Activated T-cell treated with anti-CD3 and anti-CD28 coated beads for 48 hours (primary cell): ENCODE measurements at places on chromosomes 3 and 15.

GRCh38 chr3:57787867-57788623 is 31.9 kb downstream of the SLMAP start:
- DNase-seq = no peak

DNA sequence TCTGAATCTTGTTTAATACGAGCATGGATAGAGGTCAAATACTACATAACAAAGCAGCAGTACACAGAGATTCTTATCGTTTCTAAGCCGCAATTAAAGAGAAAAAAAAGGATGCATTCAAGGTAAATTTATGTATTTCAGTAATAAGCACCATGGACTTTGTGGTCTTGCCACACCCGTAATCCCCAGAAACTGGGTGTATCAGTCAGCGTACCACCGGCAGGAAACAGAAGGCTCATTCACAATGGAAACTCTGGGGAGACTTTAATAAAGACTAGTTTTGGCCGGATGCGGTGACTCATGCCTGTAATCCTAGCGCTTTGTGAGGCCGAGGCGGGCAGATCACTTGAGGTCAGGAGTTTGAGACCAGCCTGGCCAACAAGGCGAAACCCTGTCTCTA is 81.9 kb upstream of the ZNF280D start:
- DNase-seq = no peak

- no peak for DNase-seq
Measured at GRCh38 chr3:189842681-189843602, 211.8 kb downstream of the TP63 start.

GRCh38 chr3:168003911-168004310 is 91.8 kb downstream of the GOLIM4 start:
- DNase-seq = no peak

GRCh38 chr3:56488812-56489600 is 20.7 kb upstream of the ERC2 start:
- no peak for DNase-seq

DNA sequence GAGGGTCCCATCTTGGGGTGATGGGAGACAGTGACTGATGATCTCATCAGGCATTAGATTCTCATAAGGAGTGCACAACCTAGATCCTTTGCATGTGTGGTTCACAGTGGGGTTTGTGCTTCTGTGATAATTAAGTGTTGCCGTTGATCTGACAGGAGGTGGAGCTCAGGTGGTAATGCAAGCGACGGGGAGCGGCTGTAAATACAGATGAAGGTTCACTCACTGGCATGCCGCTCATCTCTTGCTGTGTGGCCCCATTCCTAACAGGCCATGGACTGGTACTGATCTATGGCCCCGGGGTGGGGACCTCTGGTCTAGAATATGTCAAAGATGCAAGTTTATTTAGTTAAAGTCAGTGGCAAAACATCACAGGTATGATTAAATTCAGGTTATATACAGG is 8.7 kb downstream of the MEF2A start:
- DNase-seq = no peak

GRCh38 chr3:184345317-184346144 is 8.1 kb downstream of the FAM131A start:
- no peak for DNase-seq

DNA sequence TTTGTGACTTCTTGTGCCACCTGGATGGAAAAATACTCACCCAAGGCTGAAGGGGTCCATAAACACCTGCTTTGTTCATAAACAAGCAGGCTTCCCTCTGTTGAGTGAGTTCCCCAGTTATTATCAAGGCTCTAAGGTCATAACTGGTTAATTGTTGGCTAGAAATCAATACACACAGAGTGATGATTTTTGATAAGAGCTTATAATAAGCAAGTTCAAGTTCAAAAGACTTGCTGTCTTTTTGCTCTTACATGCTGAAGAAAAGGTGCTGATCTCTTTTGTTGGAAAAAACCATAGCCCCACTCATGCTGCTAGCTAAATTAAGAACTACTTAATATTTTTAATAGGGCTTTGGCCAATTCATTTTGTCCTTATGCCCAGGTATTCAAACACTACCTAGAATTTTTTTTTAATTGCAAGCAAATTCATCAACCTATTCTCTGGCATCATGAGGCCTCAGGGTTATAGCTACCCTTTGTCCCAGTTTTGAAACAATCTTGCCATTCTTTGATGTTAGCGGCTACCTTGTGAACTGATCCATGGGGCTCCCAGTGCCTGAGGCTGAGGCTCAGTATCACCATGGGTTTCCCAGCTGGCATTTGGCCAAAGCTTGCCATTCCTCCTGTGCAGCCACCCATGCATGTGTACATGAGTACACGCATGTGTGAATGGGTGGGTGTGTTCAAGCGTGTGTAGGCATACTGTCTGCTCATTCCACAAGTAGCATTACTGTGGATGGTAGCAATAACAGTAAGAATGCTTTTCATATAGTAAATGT is 127.6 kb upstream of the LPP start:
- DNase-seq = no peak

DNA sequence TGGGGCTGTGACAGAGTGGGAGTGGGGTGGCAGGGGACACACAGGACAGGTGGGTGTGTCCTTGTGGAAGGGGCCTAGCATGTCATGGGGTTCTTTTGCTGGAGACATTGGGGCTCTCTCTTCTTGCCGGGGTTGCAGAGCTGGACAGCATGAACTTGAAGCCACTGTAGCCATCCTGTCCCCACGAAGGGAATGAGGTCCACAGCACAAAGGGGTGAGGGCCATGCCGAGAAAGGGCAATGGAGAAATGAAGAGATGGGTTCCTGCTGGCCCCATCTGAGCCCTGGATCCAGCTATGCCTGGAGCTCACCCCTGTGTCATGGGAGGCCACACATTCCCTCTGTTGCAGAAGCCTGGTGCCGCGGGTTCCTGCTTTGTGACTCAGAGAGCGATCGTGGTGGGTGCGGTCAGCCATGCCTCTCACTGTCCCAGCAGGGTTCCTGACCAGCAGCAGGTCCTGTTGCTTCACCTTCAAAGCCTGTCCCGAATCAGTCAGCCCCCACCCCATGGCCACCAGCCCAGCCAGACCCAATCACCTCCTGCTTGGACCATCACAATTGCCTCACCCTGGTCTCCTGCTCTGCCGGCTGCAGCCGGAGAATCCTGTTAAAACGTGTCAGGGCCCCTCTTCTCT is 50.0 kb downstream of the DNAJB8 start:
- DNase-seq = no peak

- no peak for DNase-seq
Measured at GRCh38 chr15:63166219-63166618, 8.9 kb upstream of the RPS27L start.

DNA sequence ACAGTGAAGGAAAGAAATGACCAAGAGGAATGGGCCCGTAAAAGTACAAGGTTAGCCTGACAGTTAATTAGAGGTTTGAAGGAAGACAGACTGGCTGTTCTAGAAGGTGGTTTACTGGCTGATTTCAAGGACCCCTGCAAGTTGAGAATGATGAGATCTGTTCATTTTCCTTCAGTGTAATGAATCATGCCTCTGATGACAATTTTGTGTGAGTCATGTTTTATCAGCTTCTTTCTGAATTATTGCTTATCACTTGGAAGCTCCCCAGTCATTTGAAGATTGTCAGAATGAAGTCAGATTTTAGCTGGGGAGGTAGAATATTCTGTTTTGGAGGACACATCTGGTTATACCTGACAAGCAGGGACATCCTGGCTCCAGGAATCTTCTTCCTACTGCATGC is 50.6 kb downstream of the DRD3 start:
- no peak for DNase-seq

DNA sequence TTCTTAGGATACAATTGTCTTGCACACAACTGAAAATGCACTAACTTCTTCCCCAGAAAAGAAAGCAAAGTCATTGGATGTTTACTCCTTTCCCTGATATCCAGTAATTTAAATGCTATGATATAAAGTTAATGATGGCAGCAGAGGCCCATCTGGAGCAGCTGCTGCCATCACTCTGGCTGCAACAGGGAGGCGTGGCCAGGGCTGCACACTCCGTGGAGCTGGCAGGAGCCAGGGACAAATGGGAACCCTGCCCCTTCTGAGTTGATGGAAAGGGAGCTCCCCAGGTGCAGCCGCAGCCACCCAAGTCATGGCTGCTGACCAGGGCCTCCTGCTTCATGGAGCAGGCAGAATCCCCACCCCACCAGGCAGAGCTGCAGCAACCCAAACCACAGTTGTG is 72.6 kb upstream of the ALDH1A3 start:
- no peak for DNase-seq

GRCh38 chr3:13419505-13420044 is 547 bp downstream of the NUP210 start:
- peak; percentile 59 for DNase-seq

DNA sequence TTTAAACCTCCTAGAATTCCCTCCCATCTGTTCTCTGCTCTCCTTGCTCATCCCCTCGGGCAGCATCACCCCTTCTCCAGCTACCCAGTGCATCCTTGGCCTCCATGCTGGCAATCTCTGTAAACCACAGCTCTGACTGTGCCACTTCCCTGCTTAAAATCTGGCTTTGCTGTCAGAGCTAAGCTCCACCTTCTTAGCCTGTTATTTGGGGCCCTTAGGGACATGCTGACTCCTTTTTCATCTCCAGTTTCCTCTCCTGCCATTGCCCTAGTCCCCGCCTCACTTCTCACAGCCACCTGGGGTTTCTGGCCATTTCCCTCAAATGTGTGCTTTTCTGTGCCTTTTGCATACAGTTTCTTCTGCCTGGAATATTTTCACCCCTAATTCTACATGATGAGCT is 5.7 kb downstream of the SLC6A20 start:
- no peak for DNase-seq

GRCh38 chr3:123448536-123449101 is at the start of gene ADCY5:
TSS of gene ADCY5 (minus strand) at chr3:123449090. CDS start at chr3:123448545, 545 bp downstream.
- DNase-seq = no peak

GRCh38 chr3:10391391-10391790 is 70.5 kb upstream of the SEC13 start:
- no peak for DNase-seq

DNA sequence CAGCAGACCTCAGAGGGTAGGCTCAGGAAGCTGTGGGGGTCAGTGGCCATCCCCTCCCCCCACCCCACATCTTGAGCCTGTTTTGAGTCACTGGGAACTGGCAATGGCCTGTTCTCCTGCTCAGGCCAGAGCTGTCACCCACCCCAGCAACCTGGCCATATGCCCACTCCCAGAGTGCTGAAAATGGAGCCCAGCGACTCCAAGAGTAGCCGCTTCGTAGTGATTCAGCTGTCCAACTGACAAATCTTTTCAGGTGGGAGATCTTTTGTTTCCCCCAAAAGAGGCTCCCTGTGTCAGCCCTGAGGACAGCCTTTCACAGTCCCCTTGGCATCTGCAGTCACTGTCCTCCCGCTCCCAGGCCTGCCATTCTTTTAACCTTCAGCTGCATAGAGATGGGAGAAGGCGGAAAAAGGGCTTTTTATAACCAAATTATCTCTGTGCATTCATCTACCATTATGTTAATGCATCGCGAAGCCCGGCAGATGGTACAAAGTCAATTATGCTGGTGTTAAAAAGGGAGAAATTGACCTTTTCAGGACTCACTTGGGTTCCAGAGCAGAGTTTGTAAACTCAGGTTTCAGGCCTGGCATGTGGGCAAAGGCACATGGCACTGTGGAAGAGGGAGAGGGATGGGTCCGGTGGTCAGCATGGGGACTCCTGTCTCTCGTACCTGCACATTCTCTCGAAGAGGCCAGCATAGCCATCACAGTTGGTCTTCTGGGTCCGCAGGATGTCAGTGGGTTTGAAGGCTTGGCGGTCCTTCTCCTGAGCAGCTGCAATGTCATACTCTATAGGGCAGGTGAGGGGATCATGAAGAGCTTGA is 32.1 kb downstream of the KY start:
- DNase-seq = no peak

GRCh38 chr15:70635895-70636294 is 127.5 kb downstream of the UACA start:
- DNase-seq = no peak

DNA sequence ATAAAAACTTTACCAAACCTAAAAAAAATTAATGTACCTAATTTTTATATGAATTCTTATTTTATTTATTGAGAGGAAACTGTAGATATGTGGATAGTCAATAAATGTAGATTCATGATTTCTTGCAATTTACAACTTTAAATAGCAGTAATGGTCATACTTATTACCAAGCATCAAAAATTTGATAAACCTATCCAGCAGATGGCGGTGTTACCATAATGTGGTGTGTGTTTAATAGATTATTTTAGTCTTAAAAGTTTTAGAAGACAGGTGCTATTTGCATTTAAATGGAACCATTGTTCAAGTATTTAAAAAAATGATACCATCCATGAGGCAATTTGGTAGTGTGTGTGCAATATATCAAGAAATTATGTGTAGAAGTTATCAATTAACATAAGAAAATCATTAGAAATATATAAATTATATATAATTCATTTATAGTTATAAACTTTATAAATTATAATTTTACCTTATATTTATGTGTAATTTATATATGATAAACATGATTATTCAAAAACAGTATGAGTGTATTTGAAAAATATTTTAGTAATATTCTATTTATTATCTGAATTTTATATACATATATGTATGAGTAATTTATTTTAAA is 176.0 kb upstream of the BCHE start:
- DNase-seq = no peak

GRCh38 chr3:18847583-18848197 is 300.6 kb upstream of the KCNH8 start:
- no peak for DNase-seq

DNA sequence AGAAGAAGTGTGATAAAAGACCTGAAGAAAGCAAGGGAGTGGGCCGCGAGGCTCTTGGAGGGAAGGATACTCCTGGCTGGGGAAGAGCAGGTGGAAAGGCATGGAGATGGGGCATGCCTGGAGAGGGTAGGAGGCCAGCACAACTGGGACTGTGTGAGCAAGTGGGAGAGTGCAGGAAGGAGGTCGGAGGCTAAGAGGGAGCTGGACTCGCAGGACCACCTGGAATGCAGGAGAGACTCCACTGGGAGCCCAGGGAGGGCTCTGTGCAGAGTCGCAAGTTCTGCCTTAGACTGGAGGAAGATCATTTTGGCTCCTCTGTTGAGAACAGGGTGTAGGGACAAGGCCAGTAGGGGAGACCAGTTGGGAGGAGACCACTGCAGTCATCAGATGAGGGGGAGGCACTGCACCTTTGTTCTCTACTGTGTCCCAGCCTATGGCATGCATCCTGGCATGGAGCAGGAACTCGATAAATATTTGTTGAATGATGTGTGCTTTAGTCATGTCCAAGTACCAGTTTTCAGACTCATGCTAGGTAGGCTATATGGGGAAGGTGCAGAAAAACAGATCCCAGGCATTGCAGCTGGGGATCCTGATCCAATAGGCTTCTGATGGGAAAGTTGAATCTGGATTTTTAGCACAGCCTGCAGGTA is 13.7 kb downstream of the FAM107A start:
- DNase-seq = no peak

DNA sequence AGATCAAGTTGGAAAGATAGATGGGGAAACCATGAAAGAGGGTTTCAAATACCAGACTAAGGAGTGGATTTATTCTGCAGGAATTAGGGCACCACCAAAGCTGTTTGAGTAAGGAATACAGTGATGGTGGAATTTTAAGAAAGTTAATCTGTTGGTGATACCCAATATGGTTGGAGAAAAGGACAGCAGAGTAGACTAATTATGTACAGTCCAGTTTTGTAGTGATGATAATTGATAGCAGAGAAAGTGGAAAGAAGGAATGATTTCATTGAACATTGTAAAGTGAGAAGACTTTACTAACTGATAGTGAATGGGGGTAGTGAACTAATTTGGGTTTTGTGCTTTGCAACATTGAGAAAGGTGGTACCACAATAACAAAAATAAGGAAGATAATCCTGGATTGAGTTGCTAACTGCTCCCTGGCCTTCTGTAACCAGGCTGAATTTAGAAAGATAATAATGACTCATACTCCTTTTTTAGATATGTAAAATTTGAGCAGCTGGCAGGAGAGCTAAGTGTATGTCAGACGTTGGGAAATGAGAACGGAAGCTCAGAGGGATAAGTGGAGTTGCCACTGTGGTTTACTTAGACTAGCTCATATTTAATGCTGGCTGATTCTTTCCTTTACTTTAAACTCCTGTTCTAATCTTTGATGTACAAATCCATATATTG is 16.9 kb downstream of the TCAIM start:
- no peak for DNase-seq
